ENCODE measurements at places on chromosomes 6 and 20.

GRCh38 chr6:56043076-56043475 lies 167.7 kb upstream of the BMP5 start:
- no peaks in the 10 kb centered on the region for H3K27me3 ChIP-seq
- H3K27ac ChIP-seq: no peak overlapping the region
- no peak overlapping the region for H3K4me3 ChIP-seq

DNA sequence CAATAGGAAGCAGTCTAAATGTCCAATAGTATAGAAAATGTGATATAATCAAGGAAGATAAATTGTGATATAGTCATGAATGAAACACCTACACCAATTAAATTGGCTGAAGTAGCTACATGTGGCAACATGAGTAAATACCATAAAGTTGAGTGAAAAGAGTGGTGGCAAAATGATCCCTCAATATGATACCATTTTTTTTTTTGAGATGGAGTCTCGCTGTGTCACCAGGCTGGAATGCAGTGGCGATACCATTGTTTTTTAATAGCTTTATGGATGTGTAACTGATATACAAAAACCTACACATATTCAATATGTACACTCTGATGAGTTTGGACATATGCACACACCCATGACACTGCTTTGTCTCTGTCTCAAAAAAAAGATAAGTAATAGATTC lies 20.9 kb upstream of the ILRUN start:
- H3K36me3 ChIP-seq: no peaks in the 10 kb centered on the region
- H3K27ac ChIP-seq: no peak overlapping the region
- DNase-seq: no peak
- no peak overlapping the region for H3K4me3 ChIP-seq

DNA sequence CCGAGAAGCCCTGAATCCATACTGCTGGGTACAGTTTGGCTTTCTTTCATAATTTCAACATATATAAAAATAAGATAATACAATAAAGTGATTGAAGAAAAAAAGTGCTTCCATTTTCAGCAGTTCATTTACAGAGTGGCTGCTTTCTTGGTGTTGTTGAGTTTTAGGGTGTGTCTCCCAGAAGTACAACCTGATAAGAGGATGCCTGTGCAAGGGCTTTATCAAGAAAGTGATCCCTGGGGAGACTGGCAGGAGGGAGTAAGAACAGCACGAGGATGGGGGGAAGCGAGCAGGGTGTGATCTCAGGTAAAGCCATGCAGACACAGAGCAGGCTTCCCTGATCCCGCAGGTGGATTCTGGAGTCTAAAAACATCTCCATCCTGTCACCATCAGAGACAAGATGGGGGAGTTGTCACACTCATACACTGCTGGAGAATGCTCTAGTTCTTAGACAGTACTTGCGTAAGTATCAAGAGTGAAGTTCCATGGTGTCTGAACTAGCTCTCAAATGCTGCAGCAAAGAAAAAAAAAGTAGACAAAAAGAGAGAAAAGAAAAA lies 395.9 kb downstream of the CDH26 start:
- no peaks in the 10 kb centered on the region for H3K36me3 ChIP-seq
- H3K27ac ChIP-seq: no peak overlapping the region
- H3K27me3 ChIP-seq: no peaks in the 10 kb centered on the region
- no peak overlapping the region for H3K4me3 ChIP-seq
- no peak for DNase-seq

DNA sequence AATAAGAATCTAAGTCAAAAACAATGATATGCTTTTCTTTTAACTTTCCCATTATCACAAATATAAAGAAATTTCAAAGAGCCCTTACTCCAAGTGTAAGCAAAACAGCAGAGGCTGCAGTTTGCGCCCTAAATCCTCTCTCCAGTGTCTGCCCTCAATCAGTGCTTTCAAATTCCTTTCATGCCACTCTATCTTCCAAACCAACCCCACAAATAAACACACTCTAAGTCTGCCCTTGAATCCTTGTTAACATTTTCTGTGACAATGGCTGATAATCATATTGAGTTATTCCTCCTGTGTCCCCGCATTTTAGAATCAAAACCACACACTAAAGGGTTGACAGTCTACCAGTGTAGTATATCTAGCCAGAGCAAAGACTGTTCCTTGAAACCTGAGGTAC lies 317.9 kb upstream of the MARCKS start:
- DNase-seq: no peak
- no peaks in the 10 kb centered on the region for H3K4me1 ChIP-seq
- H3K27ac ChIP-seq: no peak overlapping the region
- no peak overlapping the region for H3K4me3 ChIP-seq
- H3K36me3 ChIP-seq: no peaks in the 10 kb centered on the region
- no peaks in the 10 kb centered on the region for H3K27me3 ChIP-seq

GRCh38 chr6:55212156-55212555 lies 37.8 kb downstream of the HCRTR2 start:
- no peak overlapping the region for H3K4me3 ChIP-seq
- H3K27ac ChIP-seq: no peak overlapping the region
- H3K27me3 ChIP-seq: no peaks in the 10 kb centered on the region
- H3K36me3 ChIP-seq: no peaks in the 10 kb centered on the region

- H3K36me3 ChIP-seq: no peaks in the 10 kb centered on the region
- no peak overlapping the region for H3K27ac ChIP-seq
- no peaks in the 10 kb centered on the region for H3K27me3 ChIP-seq
- H3K4me3 ChIP-seq: no peak overlapping the region
- no peak for DNase-seq
- no peaks in the 10 kb centered on the region for H3K4me1 ChIP-seq
These were observed 4.8 kb downstream of the PGK2 start for GRCh38 chr6:49782293-49782692.

DNA sequence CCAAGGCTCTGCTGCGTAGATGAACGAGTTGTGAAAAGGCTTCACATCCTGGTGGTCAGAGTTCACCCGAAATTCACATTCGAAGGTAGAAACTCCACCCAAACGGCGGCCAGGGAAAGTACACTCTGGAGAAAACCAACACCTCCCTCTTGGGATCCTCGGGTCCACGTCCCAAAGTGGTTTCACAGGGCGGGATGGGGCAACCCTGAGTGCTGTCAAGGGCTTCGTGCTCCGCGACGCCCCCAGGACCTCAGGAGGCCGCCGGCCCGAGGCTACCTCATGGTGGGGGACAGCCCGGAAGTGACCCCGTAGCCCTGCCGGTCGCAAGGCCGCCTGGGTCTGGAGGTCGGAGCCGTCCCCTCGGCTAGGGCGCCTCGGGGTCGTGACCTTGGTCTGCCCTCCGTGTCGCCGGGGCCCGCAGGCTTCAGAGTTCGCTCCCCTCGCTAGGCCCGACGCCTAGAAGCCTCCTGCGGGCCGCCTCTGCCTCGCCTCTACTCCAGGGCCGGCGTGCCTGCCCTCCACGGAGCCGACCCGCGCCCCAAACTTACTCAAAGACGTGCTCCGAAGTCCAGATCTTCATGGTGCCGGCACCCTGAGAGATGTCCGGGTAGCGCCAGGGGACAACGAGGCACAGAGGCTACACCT lies at the start of gene PRELID3B:
PRELID3B (minus strand) TSS at position 636 of the 645 bp plus-strand sequence; CDS start at position 580, 56 bp downstream.
- no peaks in the 10 kb centered on the region for H3K27me3 ChIP-seq
- H3K27ac ChIP-seq: peak within 1 kb of the TSS; percentile 69
- H3K4me1 ChIP-seq: peaks cover 47% of the 10 kb centered on the region
- H3K4me3 ChIP-seq: peak within 1 kb of the TSS; percentile 26

- H3K27me3 ChIP-seq: no peaks in the 10 kb centered on the region
- H3K27ac ChIP-seq: peak overlapping the region; percentile 55
- peaks cover 84% of the 10 kb centered on the region for H3K4me1 ChIP-seq
- no peaks in the 10 kb centered on the region for H3K36me3 ChIP-seq
- no peak overlapping the region for H3K4me3 ChIP-seq
These were observed 108.6 kb upstream of the DUSP22 start for GRCh38 chr6:183668-184067.

DNA sequence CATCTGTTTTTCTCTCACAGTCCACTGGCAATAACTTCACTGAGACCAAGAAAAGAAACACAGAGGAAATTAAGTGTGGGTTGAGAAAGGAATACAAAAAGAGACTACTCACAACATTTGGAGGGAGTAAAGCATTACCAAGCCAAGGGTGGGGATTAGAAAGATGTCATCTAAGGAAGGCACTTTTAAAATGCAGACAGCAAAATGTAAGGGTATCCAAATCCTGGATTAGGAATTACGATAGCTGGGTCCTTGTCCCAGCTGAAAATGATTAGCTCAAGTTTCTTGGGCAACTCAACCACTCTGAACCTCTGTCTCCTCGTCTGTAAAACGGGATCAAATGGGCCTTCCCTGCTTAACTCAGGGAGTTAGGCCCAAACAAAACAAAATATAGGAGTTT lies 2.2 kb downstream of the LEMD2 start:
- H3K36me3 ChIP-seq: peaks cover 2% of the 10 kb centered on the region
- no peaks in the 10 kb centered on the region for H3K27me3 ChIP-seq
- DNase-seq: no peak
- H3K27ac ChIP-seq: peak overlapping the region; percentile 89

- H3K27ac ChIP-seq: no peak overlapping the region
- H3K27me3 ChIP-seq: no peaks in the 10 kb centered on the region
- no peak for DNase-seq
- H3K4me1 ChIP-seq: no peaks in the 10 kb centered on the region
- H3K4me3 ChIP-seq: no peak overlapping the region
These were observed 216.3 kb upstream of the ECI2 start for GRCh38 chr6:4351520-4352321.

DNA sequence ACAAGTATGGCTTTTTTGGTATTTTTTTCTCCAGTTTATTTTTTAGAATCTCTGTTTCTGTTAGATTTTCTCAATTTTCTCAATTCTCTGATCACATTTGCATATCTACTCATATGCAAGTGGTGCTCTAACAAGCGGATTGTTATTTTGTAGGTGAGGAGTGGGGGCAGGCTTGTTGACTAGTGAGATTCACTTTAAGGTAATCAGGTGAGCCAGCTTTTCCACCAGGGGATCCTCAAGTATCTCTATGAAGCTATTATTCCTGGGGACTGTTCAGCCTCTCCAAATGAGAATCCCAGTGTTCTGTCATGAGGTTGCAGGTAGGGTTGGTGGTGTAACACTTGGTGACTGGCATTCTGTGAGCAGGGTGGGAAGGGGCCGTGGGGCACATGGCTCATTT lies 274.3 kb upstream of the FERMT1 start:
- no peak overlapping the region for H3K4me3 ChIP-seq
- no peaks in the 10 kb centered on the region for H3K4me1 ChIP-seq
- DNase-seq: no peak
- no peak overlapping the region for H3K27ac ChIP-seq
- H3K36me3 ChIP-seq: no peaks in the 10 kb centered on the region

- H3K36me3 ChIP-seq: no peaks in the 10 kb centered on the region
- no peak overlapping the region for H3K4me3 ChIP-seq
- H3K27me3 ChIP-seq: no peaks in the 10 kb centered on the region
- DNase-seq: peak; percentile 51
- H3K27ac ChIP-seq: peak overlapping the region; percentile 31
These were observed 105.6 kb downstream of the ZDHHC14 start for GRCh38 chr6:157486572-157486971.

Measured in B cell (primary cell).